ENCODE measurements at places on chromosomes 6 and 20. TPM values are rescaled to one million over a fixed set of nuclear protein-coding genes. Genes with fewer than 3 reads are reported as not detected.

DNA sequence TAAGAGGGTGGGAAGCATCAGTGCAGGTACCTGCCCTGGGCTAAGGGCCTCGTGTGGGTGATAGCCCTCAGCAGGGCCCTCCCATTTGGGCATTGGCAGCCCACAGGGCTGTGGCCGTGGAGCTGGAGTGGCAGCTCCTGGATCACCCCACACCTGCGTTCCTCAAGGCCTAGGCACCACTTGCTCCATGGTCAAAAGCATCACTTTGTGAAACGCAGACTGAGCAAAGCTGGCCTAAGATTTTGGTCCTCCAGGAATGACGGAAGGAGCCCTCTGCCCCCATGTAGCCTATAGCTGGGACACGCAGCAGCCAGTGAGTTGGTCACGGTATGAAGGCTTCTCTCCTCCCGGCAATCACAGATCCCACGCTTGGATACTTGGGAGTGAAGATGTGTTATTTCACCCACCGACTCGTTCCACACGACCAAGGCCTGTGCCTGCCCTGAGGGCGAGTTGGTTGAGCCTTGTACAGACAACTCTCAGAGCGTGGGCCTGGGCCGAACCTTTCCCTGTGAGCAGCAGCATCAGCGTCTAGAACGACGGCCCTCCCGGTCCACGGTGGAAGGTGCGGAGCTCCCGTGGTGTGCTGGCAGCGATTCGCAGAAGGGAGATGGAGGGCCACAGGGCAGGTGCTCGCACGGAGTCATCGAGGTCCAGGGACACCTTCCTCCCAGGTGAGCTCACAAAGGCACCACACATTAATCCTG, 39.7 kb downstream of the THBS2 start:
- no peak for DNase-seq

- peak; percentile 16 for DNase-seq
Measured at GRCh38 chr20:32968478-32969241, 35.6 kb downstream of the SUN5 start.

The HLA-DOB gene
- total RNA-seq, result not detected

GRCh38 chr6:34511214-34511914, 44.8 kb downstream of the SPDEF start:
- DNase-seq, result no peak

The CGA gene
- not detected for total RNA-seq

DNA sequence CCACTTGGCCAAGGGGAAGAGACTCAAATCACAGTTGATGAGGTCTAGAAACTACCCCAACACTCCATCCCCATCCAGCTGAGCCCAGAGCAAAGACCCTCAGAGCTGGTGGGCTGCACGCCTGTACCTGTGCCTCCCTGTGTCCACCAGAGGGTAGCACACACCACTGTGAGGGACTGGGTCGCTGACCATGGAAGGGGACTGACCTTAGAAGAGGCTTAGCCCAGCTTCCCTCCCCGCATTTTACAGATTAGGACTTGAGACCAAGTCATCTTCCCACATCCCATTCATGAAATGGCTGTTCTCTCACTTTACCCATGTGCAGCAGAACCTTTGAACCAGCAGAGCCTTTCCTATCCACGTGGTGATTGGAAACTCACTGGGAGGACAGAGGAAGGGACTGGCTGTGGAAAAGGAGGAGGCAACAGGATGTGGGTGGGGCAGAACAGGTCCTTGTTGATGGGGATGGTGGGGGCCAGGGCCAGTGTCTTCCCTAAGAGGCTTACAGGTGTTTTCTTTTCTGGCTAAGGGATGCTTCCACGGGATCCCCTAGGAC, 44.3 kb downstream of the CPXM1 start:
- no peak for DNase-seq

DNA sequence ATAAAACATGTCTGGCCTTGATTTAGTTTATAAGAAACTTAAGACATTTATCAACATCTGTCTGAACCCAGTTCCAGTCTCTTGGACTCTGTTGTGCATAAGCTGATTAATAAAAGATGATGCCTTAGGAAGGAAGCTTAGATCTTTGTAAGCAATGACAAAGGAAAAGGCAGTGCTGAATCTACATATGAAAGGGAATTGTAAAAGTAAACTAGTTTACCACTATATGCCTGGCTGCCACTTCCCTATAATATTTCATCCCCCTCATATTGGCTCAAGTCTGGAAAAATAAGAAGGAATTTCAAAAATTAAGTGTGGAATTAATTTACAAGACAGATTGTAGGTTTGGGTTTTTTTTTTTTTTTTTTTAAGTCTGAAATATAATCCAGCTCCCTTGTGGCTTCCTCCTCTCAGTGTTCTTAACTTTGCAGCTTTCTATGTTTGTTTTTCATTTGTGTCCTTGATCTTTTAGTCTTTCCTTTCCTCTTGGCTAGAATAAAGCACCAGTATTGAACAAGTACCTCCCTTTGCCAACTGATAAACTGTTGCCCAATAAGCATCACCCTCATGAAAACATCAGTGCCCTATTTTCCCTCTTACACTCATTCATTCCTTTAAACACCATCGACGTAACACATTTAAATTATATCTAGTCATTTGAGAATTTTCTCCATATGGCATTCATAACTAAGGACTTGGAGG, 146.7 kb upstream of the TBX18 start:
- no peak for DNase-seq

DNA sequence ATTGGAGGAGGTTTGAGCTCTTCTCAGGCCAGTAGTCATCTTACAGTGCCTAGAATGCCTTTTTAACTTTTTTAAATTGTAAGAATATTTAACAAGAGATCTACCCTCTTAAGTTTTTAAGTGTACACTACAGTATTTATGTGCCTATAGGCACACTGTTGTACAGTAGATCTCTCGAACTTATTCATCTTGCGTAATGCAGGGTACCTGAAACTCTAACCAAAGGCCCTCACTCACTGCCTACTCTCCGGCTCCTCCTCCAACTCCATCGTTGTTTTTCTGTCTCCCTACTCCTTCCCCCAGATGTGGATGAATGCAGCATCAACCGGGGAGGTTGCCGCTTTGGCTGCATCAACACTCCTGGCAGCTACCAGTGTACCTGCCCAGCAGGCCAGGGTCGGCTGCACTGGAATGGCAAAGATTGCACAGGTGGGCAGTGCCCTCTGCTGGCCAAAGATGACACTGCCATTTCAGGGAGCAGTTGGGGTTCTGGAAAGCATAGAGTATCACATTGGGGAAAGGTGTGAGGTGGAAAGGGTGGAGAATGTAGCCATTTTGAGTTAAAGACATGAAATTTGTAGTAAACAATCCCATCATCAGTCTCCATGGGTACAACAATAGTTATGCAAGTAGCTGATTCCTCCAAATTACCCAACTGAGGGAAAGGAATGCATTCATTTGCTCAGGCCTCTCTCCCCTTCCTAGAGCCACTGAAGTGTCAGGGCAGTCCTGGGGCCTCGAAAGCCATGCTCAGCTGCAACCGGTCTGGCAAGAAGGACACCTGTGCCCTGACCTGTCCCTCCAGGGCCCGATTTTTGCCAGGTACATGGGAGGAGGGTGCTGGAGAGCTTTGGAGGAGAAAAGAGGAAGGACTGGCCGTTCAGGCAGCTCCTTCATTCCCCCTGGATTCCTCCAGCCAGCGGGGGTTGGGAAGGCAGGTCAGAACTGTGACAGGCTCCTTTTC, 18.4 kb upstream of the ZNF76 start:
- peak; percentile 88 for DNase-seq

GRCh38 chr20:41405436-41405835, 38.8 kb upstream of the EMILIN3 start:
- DNase-seq, result no peak

The ADGB gene
- not detected for total RNA-seq

Measured in breast epithelium (tissue), 4 donors.